ENCODE measurements at places on chromosomes 3 and 15. TPM values are rescaled to one million over a fixed set of nuclear protein-coding genes. Genes with fewer than 3 reads are reported as not detected.

DNA sequence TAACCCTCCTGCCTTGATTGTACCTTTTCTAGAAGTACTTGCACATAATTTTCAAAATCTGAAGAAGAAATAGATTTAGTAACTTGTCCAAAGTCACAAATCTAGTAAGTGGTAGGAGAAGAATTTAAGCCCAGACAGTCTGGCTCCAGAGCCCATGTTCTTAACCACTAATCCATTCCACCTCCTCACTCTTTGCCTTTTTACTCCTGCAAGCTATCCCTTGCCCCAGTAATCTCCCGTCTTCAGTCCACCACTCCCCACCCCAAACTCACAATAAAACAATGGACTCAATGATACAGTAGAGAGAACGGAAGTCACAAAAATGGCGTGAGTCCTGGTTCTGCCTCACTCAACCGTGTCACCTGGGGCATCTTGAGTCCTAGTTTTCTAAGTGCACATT lies 48.7 kb downstream of the SETMAR start:
- DNase-seq: no peak

Gene DNAH1
- total RNA-seq: 4.9 TPM

GRCh38 chr15:90087454-90088154 lies 14.7 kb downstream of the IDH2 start:
- DNase-seq: no peak

GRCh38 chr3:51379746-51380455 lies 5.2 kb upstream of the MANF start:
- DNase-seq: no peak

DNA sequence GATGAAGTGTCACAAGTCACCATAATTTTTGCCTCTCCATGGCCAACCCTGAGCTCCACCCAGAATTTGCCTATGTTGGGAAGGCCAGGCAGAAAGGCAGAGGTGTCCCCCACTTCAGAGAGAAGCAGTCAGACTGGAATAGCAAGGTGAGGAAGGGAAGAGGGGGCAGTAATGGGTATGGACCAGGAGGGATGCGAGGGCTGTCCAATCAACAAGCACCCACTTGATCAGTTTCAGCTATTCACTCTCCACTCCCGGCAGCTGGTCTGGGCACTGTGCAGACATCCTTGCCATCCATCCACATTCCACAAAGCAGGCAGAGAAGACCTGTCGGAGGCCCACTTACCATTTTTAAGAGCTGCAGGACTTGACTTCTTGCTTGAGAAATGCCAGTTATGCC lies 43.5 kb upstream of the CTNNB1 start:
- DNase-seq: no peak

Gene CCDC54
- not detected for total RNA-seq

Gene FBXL2
- total RNA-seq: 8.6 TPM
